Ammon's horn (tissue), 1 donor: ENCODE measurements at places on chromosomes 5 and 9.

DNA sequence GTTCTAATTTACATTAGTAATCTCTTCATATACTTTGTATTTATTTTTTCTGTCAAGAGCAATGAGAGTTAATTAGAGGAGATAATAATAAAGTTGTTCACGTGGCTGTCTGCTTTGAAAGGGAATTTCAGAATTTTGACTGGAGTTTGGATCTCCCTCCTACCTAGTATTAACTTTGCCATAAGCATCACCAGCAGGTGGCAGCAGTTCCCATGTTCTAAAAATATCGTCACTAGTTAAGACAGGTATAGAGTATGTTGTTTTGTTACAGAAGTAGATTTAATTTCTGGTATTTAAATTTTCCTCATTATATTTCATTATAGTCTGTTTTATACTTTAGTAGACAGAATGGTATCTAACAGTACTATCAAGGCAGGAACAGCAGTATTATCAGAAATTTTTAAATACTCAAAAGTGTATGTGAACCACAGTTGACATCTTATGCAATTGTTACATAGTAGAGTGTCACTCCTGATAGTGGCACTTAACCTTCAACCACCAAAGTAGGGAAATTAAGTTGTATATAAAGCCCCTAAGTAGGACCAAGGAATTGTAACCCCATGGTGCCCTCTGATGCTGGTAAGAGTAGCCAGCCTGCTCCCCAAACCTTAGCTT lies 20.4 kb downstream of the GNPDA1 start:
- peak; percentile 80 for DNase-seq

- no peak for DNase-seq
These were observed 75.1 kb upstream of the SPRY4 start for GRCh38 chr5:142399891-142400290.

GRCh38 chr5:92559781-92560180 lies 1021.2 kb downstream of the NR2F1-AS1 start:
- DNase-seq, result no peak

DNA sequence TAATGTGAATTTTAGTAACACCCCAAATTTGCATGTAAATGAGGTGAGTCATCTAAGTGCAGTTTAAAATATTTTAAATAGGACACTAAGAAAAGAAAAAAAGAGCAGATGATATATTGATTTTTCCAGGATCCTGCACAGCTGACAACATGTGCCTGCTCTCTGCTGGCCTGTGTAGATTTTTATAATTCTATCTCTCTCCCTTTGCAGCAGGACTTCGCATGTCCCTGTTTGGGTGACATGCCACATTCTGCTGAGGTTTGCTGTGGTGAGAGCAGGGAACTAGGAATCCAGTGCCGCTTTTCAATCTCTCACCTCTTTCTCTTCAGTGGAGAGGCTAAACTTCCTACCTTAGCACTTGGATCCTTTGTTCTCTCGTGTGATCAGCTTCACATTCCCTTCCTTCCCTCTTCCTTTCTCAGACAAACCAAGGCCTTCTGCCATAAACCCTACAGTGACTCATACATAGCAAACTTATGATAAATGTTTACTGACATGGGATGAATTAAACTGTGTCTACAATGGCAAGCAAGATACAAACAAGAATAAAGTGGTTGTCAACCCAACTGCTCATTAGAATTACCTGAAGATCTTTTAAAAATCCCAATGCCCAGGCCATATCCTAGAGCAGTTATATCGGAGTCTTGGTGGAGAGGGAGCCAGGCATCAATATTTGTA lies 198.8 kb upstream of the EFNA5 start:
- DNase-seq, result no peak

DNA sequence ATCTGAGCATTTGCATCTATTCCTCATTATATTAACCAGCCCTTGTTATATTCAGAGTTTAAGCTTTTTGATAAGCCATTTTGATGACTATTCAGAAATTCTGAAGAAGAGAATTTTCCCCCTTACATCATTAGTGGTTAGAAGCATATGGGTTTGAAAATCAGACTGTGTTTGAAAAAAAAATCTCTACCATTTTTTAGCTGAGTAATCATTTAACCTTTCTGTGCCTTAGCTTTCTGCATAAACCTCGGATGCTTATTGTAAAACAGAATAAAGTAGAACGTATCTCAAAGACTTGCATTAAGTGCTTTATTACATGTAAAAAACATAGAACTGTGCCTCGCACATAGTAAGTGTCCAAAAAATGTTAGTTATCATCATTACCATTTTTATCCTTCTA lies 278.6 kb downstream of the RFX3 start:
- DNase-seq, result no peak

- DNase-seq, result no peak
These were observed 5.6 kb downstream of the ADAMTS13 start for GRCh38 chr9:133427658-133428348.

DNA sequence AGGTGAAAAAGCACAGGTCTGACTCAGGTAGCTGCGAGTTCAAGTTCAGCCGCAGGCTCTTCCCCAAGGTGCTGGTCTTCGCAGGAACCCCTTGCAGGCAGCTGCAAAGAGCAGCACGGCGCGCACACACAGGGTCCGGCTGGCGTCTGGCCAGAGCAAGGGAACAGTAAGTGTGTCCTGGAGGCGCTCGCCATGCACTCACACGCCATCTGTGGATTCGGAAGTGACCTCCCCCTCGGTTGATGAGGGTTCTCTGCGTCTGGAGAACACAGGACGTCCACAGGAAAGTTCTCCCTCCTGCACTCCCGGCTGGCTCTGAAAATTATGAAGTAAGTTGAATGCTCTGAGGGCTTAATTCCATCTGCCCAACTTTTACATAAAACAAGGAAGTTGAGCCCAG lies 14.0 kb upstream of the EGFL7 start:
- no peak for DNase-seq

DNA sequence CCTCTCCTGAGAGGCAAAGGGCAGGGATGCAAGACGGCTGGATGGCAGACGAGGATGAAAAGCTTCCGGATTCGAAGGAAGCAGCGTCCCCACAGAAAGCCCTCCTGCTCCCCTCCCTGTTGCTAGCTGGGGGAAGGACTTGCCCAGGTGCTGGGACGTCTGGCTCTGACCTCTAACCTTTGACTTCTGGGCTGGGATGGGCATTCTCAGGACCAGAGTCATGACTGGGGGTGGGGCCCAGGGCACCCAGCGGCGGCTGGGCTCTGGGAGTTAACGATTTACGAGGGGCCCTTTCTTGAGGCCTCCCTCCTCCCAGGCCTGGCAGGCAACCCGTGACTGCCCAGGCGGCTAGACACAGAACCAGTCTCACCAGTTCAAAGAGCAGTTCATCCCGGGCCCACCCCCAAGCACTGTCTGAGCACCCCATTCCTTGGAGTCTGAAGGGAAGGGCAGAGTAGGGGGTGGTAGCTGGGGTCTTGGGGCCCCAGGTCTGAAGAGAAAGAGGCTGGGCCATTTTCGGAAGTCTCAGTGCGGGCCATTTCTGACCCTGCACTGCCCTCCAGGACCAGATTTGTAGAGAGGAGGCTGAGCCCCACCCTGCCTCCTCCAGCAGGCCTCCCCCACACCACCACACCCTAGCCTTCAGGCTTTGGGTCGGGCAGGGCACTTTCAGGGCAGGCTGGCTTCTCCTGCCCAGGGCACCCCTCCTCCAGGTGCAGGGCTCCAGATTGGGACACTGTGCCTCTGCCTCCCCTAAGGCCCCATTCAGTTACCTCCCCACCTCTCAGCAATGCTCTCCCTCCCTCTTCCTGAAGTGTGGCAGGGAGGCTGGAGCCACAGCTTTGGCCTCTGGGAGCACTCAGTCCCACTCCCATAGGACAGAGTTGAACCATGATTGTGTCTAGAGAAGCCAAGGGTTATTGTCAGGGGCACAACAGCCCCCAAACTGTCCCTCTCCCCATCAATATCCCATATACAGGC lies 5.0 kb upstream of the CXXC5 start:
- no peak for DNase-seq

GRCh38 chr5:121706686-121707085 lies 145.0 kb upstream of the FTMT start:
- DNase-seq, result no peak

GRCh38 chr9:3032898-3033297 lies 189.0 kb upstream of the PUM3 start:
- no peak for DNase-seq

DNA sequence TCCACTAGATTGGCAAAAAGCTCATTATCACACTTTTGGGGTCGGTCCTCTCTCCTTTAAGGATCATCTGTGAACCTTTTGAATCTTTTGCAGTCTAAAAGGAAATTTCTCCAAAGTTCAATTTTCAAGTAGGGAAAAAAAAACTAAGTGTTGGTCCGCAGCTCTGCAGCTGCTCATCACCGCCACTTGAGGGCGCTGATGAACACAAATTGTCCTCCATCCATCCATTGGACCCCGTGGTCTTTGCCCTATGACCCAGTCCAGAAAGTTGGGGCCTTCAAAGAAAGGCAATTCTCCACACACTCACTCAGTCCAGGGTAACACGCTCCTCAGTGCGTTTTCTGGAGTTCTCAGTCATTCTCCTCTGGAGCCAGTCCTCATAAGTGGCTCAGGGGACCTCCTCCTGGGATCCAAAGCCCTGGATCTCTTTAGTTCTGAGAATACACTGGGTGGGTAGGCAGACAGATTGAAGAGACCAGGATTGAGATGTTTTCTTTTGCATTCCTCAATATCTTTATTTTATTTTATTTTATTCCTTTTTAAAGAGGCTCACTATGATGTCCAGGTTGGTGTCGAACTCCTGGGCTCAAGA lies 63.6 kb upstream of the SLC28A3 start:
- DNase-seq, result no peak

- DNase-seq, result no peak
These were observed 463.2 kb upstream of the KLF4 start for GRCh38 chr9:107952773-107953172.

DNA sequence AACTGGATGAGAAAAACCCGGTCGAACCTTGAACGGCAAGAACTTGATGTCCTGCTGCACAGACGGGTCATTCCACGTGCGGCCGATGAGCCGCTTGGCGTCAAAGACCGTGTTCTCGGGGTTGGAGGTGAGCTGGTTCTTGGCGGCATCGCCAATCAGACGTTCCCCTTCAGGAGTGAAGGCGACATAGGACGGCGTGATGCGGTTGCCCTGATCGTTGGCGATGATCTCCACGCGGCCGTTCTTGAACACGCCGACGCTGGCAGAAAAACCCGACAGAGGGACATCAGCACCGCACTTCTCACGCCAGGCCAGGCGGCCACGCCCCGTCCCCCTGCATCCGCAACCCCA lies 519 bp downstream of the HSPA5 start:
- no peak for DNase-seq

- DNase-seq, result no peak
These were observed 122.8 kb downstream of the ARHGEF28 start for GRCh38 chr5:73748510-73749400.

GRCh38 chr5:1488882-1489680 lies 34.7 kb downstream of the LPCAT1 start:
- no peak for DNase-seq

DNA sequence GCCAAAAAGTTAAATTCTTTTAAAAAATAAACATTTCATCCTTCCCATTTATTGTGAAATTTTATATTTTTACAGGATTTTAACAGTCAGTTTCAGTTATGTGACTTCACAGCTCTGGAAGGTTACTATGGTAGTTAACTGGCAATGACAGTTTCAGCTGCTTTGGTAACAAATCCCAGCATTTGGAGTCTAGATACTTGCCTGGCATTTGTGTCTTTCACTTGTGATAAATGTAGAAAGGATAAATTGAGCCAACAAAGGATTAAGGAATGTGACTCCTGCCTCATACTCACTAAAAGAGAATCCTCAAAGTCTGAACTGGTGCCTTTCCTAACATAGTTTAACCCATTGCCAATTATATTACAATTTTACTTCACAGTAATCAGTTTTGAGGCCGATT lies 315.5 kb downstream of the FER start:
- no peak for DNase-seq

DNA sequence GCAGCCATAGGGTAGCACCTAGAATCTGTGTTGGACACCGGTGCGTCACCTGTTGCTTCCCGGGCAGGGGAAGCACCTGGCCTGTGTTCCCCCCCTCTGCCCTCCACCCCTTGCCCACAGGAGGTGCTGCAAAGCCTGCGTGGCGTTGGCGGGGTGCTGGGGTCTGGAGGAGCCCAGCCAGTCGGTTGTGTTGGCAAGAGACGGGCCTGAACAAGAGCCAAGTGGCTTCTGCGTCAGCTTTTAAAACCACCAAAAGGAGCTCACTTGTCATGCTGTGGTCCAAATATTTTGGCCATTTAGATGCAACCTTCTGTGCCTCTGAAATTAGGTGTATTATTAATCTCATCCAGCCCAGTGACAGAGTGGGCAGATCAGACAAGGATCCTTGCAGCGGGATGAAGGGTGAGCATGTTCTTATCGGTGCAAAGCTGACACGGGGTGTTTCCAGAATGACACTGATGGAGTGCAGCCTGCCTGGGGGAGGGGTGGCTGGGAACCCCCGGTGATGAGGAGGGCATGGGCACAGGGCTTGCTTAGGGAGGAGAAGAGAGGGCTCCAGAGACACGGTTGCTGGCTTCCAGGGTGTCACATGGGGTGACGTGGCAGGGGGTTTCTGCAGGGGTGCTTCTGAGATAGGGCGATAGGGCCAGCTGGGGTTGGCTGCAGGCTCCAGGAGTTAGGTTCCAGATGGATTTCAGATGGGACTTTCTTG lies 9.7 kb upstream of the RXRA start:
- no peak for DNase-seq
